Activated naive CD8-positive, alpha-beta T cell treated with anti-CD3 and anti-CD28 coated beads, Interleukin-2, amount 50 U/mL, for 24 hours (primary cell): ENCODE measurements at places on chromosomes 6 and 20.
A peak's percentile ranks its signal among the peaks of the same experiment; 100 is the strongest.

- no peak overlapping the region for H3K4me3 ChIP-seq
- peaks cover 30% of the 10 kb centered on the region for H3K36me3 ChIP-seq
- no peak overlapping the region for H3K27ac ChIP-seq
- peaks cover 28% of the 10 kb centered on the region for H3K4me1 ChIP-seq
Measured at GRCh38 chr6:17710331-17710730, 3.6 kb upstream of the NUP153 start.

GRCh38 chr20:13788167-13788834 lies 3.5 kb downstream of the NDUFAF5 start:
- H3K27me3 ChIP-seq, result peaks cover 2% of the 10 kb centered on the region
- peaks cover 36% of the 10 kb centered on the region for H3K4me1 ChIP-seq
- no peak overlapping the region for H3K4me3 ChIP-seq

- no peaks in the 10 kb centered on the region for H3K27me3 ChIP-seq
- peaks cover 66% of the 10 kb centered on the region for H3K36me3 ChIP-seq
- DNase-seq, result no peak
Measured at GRCh38 chr20:23368316-23369071, 6.5 kb downstream of the GZF1 start.

GRCh38 chr6:37314487-37315156 lies 39.2 kb upstream of the RNF8 start:
- H3K27ac ChIP-seq, result no peak overlapping the region
- no peak overlapping the region for H3K4me3 ChIP-seq

DNA sequence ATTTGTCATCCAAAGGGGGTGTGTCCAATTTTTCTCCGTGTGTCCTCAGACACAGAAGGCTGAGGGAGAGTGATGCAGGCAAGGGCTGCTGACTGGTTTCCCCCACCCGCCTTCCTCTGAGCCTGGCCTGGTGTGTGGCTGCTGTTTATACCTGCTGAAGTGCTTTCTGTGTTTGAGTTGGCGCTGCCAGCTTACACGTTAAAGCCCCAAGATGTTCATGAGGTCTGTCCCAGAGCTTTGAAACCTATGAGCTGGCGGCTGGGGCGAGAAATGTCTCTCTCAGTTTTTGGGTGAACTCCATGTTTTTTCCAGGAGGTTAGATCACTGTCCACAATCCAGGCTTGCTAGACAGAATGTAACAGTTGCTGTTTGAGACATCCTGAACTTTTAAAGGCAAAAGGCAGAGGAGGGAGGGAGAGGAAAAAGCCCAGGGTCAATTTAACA lies 69.0 kb upstream of the CCN2 start:
- H3K27me3 ChIP-seq, result peaks cover 2% of the 10 kb centered on the region
- H3K36me3 ChIP-seq, result no peaks in the 10 kb centered on the region
- no peak overlapping the region for H3K27ac ChIP-seq
- no peaks in the 10 kb centered on the region for H3K4me1 ChIP-seq
- no peak for DNase-seq
- H3K4me3 ChIP-seq, result no peak overlapping the region

- no peaks in the 10 kb centered on the region for H3K27me3 ChIP-seq
- peaks cover 46% of the 10 kb centered on the region for H3K36me3 ChIP-seq
- DNase-seq, result no peak
- H3K27ac ChIP-seq, result peak overlapping the region; percentile 95
Measured at GRCh38 chr6:33206027-33206863, 1.8 kb downstream of the HSD17B8 start.

GRCh38 chr6:132458887-132459604 lies 53.9 kb downstream of the STX7 start:
- no peaks in the 10 kb centered on the region for H3K27me3 ChIP-seq
- H3K36me3 ChIP-seq, result peaks cover 44% of the 10 kb centered on the region
- no peak for DNase-seq
- no peak overlapping the region for H3K27ac ChIP-seq
- peaks cover 8% of the 10 kb centered on the region for H3K4me1 ChIP-seq

GRCh38 chr20:25205277-25206062 lies 10.0 kb downstream of the ENTPD6 start:
- no peak for DNase-seq
- H3K4me1 ChIP-seq, result peaks cover 17% of the 10 kb centered on the region

DNA sequence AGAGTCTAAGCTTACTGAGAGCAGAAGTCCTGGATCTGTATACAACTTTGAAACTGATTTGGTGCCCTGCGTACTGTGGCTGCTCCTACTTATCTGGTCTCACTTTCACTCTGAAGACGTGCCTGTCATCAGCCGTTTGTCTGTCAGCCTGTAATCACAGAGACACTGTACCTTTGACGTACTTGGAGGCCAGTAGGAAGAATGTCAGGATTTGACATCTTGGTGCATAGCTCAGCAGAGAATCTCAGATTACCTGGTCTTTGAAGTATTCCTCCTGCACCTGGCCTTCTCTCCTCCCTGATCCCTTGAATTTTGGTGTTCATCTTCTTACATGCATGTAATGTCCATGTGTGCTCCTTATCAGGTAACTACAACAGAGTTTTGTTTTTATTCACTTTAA lies 37.7 kb downstream of the DSE start:
- DNase-seq, result no peak
- no peak overlapping the region for H3K27ac ChIP-seq
- H3K4me1 ChIP-seq, result peaks cover 21% of the 10 kb centered on the region
- H3K4me3 ChIP-seq, result no peak overlapping the region
- peaks cover 3% of the 10 kb centered on the region for H3K27me3 ChIP-seq

- DNase-seq, result no peak
- H3K27ac ChIP-seq, result peak overlapping the region; percentile 6
- no peaks in the 10 kb centered on the region for H3K36me3 ChIP-seq
Measured at GRCh38 chr6:45812922-45813321, 202.7 kb downstream of the CLIC5 start.

DNA sequence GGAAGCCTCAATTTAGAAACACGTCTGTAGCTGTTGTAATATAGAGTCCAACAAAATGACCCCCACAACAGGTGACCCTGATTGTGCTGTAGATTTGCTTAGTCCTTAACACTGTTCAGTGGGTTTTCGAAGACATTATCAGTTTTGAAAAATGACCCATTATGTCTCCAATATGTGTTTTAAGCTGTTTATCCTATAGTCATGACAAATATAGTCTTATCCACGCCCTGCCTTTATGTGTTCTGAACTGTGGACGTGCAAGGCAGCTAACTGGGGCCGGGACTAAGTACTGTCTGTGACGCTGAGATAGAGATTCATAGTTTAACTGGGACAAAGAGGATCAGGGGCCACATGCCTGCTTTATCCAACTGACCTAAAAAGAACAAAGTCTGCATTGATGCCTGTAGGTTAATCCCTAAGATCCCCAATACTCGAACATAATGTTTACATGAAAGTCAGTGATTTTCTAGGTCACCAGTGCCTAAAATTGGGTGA lies 192.4 kb downstream of the CD83 start:
- no peak for DNase-seq
- H3K36me3 ChIP-seq, result no peaks in the 10 kb centered on the region
- H3K4me1 ChIP-seq, result peaks cover 6% of the 10 kb centered on the region

DNA sequence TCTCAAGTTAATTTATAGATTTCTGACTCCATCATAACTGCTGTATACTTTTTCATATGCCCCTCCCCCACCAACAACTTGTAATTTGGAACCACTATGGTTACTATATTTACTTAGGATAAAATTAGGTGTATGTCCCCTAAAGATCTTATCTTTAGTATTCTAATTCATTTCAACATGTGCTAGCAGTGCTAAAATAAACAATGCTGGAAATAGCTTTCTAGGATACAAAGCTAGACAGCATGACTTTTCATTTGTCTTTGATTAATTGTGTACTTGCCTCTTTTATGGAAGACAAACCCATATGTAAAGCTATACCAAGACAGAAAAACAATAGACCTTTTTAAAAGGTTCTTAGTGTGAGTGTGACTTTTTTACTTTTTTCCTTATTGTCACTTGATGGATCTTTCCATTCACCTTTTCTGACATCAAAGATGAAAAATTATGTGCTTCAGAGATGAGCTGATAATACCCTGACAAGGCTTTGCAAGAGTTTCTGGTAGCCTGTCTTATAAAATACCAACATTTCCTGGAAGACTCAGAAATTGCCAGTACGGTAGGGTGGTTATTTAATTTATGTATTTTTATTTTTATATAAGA lies 31.2 kb upstream of the POPDC3 start:
- peaks cover 11% of the 10 kb centered on the region for H3K4me1 ChIP-seq
- H3K4me3 ChIP-seq, result no peak overlapping the region
- H3K36me3 ChIP-seq, result no peaks in the 10 kb centered on the region
- no peak for DNase-seq
